Stimulated activated CD8-positive, alpha-beta memory T cell treated with anti-CD3 and anti-CD28 coated beads, Interleukin-4, amount 100 ng/mL, for 4 hours (primary cell): ENCODE measurements at places on chromosomes 7 and 10.

GRCh38 chr10:77244286-77244685, 393.3 kb downstream of the KCNMA1 start:
- DNase-seq, result no peak

DNA sequence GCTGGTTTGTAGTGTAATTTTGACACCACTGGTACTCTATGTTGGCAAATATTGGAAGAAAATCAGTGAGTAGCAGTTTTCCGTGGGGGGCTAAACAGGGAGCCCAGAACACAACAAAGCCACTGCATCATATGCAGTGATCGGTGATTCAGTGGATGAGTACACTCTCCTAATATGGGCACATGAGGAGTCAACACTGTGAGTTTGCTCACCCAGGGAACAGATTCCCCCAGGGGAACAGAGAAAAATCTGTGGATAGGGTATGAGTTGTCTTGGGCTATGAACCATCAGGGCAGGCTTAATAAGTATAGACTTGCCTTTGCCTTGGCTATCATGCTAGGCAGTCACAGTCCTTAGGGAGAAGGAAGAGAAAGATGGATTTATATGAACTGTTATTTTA, 227.7 kb upstream of the SEMA3E start:
- no peak for DNase-seq

DNA sequence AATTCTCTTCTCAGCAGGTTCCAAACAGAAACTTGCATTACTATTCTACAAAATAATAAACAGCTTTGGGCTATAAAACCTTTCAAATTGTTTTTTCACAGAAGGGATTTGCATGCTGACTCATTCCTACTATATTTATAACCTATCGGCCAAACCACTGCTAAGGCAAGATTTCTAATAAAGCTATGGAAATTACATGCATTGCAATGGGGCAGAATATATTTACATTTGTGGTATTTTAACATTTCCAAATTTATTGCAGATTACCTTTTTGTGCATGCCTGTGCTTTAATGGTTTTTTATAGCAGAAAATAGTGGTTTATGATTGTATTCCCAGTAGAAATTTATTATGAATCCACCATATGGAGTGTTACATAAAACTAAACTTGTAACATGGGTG, 69.0 kb upstream of the NPVF start:
- no peak for DNase-seq

DNA sequence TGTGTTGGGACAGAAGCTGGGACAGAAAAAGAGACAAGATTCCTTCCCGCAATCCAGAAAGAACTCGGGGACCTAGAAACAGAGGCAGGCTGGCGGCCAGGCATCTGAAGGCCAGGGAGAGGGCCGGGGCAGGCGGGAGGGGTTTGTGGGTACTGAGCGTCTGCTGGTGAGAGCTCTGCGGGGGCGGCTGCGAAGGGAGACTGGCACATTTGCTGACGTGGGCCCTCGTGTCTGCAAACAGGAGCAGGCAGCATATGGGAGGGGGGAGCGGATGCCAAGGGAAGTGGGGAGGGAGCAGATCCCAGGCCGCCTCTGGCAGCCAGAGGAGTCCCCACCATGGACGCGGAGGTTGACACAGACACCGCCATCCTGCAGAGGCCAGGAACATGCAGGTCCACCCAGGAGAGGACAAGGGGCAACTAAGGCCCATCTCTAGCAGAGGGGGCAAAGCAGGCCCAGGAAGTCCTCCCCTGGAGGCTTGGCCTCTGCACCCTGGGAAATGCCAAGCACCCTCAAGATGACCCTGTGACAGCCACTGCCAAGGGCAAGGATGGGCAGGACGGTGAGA, 32.2 kb downstream of the KCNH2 start:
- DNase-seq, result no peak

DNA sequence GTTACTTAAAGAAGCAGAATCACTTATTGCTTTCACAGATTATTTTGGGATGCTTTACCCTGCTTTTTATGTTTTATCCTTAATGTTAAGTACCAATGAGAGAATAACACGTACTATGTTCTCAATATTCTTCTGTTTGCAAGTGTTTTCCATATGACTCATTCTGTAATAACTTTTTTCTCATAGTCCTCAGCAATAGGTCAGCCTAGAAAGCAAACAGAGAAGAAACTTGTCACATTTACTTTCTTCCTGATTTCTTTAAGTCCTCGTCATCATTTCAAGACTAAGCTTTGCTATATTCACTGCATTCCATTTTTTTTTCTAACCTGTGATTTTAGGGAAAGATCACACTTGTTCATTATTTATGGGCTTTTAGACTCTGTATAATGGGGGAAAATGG, 6.8 kb upstream of the AGR2 start:
- no peak for DNase-seq

GRCh38 chr10:77837248-77837924, 89.2 kb downstream of the DLG5 start:
- peak; percentile 1 for DNase-seq

DNA sequence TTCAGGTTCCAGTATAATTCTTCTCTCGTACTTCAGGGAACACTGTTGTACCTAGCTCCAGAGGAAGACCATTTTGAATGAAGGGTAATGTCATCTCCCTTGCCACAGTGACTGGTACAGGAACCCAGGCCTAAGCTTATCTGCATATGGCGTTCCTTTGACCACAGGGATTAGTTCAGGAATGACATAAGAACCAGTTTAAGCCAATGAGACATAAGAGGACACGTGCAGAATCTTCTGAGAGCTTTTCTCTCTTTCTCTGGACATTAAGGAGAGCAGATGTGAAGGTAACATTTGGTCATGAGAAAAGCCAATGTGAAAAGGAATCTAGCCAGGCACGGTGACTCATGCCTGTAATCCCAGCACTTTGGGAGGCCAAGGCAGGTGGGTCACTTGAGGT, 21.8 kb upstream of the HIBADH start:
- DNase-seq, result no peak

DNA sequence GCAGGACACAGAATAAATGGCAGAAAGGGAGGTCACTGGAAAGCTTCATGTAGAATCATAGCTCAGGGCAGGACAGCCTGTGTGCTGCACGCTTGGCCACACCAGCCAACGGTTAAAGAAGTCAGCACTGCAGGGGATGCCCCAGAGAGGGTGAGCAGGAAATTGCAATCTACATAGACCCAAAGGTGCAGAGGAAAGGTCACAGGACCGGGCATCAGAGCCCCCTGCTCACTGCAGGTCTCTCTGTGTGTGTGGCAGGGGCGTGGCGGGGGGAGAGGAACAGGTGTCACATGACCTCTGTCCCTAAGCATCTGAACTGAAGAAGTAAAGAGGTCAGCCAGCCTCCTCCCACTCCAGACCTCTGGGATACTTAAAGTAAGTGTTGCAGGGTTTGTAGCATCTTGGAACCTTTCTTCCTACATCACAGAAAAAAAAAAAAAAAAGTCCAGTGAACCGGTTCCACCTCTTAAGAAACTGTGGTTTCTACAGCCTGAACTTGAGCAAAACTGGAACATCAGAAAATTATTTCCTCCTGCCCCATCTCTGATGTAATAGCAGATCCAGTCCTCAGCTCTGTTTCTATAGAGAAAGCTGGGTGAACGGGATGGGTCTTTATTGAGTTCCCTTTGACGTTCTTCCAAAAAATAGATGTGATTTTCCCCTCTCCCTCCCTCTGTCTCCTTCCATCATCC, 64.3 kb downstream of the RGS10 start:
- no peak for DNase-seq

DNA sequence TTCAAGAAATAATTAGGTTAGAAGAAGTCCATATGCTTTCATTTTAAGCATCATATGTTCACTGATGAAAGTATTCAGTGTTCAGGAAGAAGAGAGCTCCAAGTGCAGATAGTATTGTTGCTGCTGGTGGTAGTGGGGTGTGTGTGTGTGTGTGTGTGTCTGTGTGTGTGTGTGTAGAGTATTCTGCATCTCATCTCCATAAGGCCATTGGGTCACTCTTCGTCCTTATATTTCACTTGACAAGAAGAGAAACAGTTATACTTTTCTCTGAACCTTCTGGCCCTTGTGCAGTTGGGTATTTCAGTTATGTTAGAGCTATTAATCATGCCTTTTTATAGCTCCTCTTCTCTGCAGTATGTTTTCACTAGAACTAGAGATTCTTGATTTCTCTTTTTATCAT, 26.2 kb downstream of the ADAM22 start:
- DNase-seq, result no peak

- DNase-seq, result no peak
Measured at GRCh38 chr7:106729720-106730385, 68.9 kb upstream of the CCDC71L start.
